ENCODE measurements at places on chromosomes 16 and 17.

DNA sequence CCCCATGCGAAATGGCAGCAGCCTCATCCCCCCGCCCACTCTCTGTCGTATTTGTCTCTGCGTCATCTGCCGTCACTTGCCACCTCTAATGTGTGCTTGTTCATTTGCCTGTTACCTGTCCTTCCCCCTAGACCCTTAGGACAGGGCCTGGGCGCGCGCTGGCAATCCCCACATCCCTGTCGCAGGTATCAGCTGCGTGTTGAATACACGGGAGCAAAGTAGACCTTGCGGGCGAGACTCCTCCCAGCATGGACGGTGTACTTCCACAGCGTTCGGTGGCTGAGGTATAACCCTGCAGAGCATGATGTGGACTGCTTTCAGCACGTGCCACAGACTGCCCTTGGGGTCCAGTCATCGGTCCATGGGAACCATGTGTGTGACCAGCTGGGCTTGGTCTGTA is 170.1 kb upstream of the CHMP6 start:
- no peak for DNase-seq

DNA sequence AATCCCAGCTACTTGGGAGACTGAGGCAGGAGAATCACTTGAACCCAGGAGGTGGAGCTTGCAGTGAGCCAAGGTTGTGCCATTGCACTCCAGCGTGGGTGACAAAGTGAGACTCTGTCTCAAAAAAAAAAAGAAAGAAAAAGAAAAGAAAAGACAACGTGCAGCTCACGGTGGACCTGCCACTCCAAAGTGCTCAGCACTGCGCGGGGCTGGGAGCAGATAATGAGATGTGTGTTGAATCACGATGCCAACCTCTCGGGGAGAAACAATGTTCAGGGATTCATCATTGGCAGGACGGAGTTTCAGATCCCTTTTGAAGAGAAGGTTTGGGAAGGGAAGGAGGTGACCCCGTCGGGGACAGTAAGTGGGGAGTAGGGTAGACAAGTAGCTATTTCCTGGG is 19.2 kb downstream of the WFDC1 start:
- DNase-seq: no peak

DNA sequence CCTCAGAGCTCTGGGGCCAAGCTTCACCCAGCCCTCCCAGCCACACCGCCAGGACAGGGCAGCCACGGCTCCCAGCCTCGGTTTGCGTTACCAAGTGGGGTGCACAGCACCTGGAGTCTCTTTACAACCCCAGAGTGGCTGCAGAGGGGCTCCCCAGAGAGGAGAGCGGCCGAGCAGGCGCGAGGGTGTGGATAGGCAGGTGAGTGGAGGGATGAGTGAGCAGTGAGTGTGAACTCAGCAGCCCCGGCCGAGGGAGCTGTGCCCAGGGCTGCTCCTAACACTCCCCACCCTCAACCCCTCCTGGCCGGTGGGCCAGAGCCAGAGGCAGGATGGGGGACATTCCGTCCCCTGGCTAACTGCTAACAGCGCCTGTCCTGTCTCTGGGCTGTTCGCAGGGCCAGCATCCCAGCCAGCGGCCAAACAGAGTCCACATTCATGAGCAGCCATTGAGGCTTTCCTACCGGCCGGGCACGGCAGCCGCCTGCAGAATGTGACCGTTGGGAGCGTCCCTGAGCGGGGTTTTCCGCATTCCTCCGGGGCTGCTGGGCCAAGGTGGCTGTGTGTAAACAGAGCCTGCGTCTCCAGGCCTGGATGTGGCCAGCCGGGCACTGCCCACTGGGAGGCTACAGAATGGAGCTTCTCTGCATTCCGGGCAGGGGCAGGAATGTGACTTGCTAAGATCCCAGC is 5.3 kb downstream of the ZNF469 start:
- no peak for DNase-seq

DNA sequence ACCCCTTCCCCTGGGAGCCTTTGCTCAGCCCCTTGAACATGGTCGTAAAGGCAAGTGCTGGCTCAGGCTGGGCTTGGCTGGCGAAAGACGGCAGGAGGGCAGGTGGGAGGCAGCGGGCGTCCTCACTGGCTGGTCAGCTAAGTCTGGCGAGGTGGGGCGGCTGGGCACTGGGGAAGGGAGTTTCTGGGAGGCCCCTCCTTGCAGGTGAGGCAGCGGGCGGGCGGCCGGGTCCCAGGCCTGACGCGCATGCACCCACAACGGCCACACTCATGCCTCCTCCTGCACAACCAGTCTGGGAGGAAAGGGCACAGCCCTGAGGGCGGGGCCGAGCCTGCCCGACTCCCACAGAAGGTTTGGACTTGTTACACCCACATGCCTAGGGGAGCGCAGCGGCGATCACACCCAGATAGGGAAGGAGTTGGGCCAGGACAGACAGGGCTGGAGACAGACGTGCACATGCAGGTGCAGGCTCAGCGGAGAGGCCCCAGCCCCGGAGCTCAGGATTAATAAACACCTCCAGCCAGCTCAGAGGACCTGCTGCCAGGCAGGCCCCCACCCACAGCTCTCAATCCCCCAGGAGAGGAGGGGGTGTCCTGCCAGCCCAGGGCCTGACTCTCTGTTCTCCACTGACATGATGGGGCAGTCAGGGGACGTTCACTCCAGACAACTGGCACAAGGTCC is at the start of gene EVPL:
TSS of gene EVPL (minus strand) at position 148 of the 681 bp plus-strand sequence. CDS start at position 40, 108 bp downstream.
- DNase-seq: no peak

- DNase-seq: no peak
Measured at GRCh38 chr16:10543231-10543977, 37.0 kb downstream of the EMP2 start.

- DNase-seq: no peak
Measured at GRCh38 chr17:38742411-38743308, 5.5 kb downstream of the PCGF2 start.

All from NCI-H187 (cell line).